Activated CD4-positive, alpha-beta T cell treated with anti-CD3 and anti-CD28 coated beads, Interleukin-2, amount 50 U/mL, for 48 hours (primary cell): ENCODE measurements at places on chromosomes 5 and 9.

- no peak for DNase-seq
These were observed 228.2 kb upstream of the TYRP1 start for GRCh38 chr9:12464910-12465512.

DNA sequence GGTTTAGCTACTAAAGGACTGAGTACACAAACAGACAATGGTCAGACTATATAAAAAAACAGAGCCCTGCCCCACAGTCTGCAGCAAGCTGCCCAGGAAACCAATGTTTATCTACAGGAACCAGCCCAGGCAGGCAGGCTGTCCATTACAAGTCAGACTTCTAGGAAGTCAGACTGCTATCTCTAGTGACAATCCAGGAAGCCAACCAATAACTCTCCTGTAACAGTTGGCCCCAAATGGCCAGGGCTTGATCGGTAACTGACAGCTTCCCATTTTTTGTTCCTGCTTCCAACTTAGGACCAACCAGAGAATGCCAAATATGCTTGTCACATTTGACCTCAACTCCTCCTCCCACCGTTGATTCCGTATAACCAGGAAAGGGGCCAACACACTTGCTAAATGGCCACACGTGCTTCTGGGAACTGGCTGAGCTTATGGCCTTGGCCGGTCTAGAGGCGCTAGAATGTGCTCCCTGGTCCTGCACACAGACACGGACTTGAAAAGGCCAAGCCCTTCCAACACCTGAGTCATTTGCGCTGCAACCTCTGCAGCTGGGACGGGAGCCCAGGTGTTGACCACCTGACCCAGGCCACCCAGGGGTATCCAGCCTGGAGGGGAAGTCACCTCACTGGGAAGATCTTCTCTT, 79.6 kb upstream of the CDK20 start:
- no peak for DNase-seq

- peak; percentile 25 for DNase-seq
These were observed 122.3 kb downstream of the VAV2 start for GRCh38 chr9:133869674-133870405.

DNA sequence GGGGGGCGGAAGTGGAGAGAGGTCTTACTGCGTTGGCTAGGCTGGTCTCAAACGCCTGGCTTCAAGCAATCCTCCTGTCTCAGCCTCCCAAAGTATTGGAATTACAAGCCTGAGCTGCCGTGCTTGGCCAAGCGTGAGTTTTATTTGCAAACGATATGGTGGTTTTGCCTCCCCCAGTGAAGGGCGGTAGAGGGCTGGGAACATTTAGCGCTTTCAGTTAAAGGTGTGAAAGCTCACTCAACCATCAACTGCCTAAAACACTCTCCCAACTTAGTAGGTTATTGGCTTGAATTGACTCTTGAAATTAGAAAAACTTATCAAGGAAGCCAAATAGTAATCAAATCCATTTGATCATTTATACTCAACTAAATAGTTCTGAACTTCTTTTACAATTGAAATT, 156.3 kb downstream of the ESM1 start:
- no peak for DNase-seq

DNA sequence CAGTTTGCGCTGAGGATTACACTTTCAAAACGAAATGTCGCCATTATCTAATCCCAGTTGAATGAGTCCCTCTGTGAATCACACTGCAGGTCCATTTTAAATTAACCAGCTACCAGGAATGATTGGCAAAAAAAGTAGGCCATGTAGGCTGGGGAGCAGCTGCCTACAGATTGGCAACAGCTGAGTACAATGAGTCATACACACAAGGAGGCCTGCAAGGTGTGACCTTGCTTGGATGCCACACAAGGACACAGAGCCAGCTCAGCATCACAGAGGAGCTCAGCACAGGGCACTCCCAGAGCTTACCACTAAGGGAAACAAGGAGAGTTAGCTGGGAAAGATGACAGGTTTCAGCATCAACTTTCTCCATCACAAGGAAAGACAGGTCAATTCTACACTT, 12.9 kb downstream of the HAVCR1 start:
- no peak for DNase-seq

DNA sequence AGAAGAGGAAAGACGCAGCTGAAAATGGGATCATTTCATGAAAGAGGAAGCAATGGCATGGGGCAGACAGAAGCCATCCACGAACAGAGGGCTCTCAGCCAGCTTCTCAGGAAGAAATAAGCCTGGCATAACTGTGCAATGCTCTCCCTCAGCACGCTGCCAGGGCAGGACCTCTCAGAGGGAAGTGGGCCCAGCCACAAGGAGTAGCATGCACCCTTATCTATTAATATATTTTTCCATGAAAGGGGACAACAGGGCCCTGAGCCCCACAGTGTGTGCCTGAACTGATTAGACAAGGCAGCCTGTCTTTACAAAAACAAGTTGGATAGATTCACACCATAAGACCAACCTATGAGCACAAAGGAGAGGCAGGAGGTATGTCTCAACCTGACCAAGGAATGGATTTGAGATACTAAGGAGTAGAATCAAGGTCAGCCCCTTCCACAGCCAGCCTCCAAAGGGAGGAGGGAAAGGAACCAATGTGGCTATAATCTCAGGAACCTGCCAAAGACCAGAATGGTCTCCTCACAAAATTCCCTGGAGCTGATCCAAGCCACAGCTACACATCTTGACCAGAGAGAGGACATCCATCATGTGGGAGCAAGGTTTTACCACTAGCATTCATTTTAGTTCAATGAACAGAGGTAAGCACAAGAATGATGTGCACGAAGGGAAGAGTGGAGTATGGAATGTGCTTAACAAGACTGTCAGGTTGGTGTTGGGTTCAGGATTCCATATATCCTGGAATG, 154.8 kb downstream of the SIL1 start:
- DNase-seq, result no peak

DNA sequence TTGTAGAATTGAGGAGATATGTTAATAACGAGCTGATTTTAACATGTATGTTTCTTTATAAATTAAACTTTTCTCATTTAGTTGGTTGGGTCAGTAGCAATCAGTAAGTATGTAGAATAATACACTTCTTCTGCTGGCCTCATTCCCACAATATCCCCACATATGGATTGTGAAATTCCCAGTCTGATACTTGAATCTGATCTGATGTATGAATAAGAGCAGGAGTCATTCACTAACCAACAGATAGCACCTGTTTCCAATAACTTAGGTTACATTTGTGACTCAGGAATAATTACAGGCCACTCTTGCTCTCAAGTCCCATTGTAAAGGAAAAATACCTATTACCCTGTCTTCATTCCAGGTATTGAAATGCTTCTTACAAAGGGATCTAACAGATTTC, 23.9 kb downstream of the SLC36A1 start:
- no peak for DNase-seq

- DNase-seq, result no peak
These were observed 4.2 kb downstream of the ZBTB43 start for GRCh38 chr9:126809068-126809467.

DNA sequence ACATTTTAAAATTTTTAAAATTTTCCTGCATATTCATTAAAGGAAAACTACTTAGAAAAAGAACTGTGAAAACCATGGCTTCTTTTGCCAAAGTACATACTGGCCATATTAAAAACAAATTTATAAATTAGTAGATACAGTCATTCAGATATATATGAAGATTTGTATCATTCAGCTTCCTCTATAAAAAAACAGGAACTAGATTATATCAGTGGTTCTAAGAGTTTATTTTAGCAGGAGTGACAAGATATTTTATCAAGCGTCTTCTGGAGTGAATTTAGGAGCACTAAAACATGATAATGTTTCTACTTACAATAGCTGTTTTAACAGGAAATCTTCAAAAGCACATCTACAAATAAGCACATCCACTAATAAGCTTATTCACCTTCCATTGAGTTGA, 171.4 kb downstream of the RAPGEF6 start:
- no peak for DNase-seq

- DNase-seq, result no peak
These were observed 50.3 kb downstream of the NSD1 start for GRCh38 chr5:177183766-177184360.

DNA sequence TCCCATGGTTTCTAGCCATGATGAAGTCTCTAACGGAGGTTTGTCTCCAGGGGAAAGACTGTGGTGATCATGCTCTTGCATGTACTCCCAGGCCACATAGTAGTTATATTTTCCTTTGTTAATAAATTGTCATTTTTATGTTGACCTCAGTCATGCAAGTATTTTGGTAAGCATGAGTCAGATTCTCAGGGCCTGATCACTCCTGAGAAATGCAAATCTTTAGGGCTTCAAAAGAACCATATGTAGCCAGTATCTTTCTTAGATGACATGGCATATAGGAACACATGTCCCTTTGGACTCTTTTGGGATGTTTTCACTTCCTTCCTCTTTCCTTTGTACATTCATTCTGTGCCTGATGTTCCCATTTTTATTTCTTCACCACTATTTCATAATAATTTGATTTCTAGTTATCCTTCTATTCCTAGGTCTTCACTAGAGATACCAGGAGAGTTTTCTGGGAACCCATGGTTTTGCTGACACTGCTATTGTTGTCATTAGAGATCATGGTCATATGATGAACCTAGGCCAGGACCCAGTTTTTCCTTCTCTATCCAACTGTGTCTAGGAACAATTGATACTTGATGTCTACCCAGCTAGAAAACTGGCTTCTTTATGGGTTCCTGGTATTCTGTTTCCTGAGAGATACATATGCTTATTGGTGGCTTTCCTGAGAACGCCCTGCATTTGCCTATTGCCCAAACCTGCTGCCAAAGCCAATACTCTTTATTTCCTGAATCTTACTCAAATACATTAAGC, 248.1 kb upstream of the NREP start:
- no peak for DNase-seq

DNA sequence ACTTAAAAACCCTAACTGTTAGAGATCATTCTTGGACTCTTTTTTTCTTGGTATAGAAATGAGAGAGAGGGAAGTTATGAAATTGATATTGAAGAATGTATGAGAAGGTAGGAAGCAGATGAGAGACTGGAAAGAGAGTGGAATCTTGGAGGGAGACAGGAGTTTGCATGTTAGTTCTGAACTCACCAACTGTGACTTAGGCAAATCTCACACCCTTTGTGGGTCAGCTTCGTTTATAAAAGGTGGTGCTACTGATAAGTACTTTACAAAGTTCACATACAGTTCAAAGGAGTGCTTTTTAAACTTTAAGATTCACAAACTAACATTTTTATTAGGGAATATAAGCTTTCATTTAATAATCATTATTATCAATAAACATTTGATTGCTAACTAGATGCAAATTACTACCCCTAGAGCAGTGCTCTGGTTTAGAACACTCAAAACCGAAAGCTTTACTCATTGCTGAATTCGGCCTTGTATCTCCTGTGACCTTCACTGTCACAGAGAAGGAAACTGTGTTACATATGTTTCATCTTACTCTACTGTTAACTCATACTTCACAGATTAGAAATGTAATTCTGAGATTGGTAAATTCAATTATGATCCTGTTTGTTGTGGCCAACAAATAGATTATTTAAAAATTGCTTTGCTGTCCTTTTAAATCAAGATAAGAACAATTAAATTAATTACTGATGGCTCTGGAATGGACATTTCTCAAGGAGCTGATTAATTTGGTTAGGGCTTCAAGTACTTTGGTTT, 143.2 kb downstream of the RMI1 start:
- no peak for DNase-seq

- no peak for DNase-seq
These were observed 291.1 kb downstream of the MLLT3 start for GRCh38 chr9:20331095-20331685.

DNA sequence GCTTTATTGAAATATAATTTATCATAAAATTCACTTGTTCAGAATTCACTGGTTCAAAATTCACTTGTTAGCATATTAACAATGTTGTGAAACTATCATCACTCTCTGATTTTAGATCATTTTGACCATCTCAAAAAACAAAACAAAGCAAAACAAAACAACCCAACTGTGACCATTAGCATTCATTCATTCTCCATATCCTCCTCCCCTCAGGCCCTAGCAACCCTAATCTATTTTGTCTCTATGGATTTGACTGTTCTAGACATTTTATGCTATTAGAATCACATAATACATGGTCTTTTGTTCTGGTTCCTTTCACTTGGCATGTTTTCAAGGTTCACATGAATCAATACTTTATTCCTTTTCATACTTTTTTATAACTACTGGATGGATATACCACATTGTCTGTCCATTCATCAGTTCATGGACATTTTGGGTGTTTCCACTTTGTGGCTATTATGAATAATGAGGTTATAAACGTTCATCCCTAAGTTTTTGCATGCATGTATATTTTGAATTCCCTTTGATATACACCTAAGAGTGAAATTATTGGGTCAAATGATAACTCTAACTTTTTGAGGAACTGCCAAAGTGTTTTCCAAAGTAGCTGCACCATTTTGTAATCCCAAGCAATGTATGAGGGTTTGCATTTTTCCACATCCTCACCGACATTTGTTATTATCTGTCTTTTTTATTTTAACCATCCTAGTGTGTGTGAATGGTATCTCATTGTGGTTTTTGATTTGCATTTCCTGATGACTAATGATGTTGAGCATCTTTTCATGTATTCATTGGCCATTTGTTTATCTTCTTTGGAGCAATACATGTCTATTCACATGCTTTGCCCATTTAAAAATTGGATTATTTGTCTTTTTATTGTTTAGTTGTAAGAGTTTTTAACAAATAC, 304.1 kb downstream of the SH3GL2 start:
- DNase-seq, result no peak

- DNase-seq, result no peak
These were observed 204.2 kb upstream of the CD180 start for GRCh38 chr5:67400752-67401151.

DNA sequence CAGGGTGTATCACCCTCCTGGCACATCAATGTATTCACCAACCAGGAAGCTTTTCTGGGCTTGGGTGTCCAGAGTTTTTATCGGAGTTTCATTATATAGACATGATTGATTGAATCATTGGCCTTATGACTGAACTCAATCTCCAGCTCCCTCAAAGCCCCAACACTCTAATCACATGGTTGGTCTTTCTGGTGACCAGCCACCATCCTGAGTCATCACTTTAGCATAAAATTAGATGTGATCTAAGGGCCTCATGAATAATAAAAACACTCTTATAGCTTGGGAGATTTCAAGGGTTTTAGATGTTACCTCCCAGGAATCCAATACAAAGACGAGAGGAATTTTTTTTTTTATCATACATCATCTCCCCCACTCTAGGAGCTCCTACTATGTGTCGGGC, 7.7 kb upstream of the PBX3 start:
- no peak for DNase-seq

GRCh38 chr9:127873223-127873691, 4.2 kb downstream of the AK1 start:
- no peak for DNase-seq
